Activated CD4-positive, alpha-beta T cell treated with anti-CD3 and anti-CD28 coated beads, Interleukin-2, Interleukin-6, amounts not matched to agents 100 ng/mL and 50 ng/mL, durations not matched to agents 16 hours and 8 hours (primary cell): ENCODE measurements at places on chromosomes 12 and 14.

DNA sequence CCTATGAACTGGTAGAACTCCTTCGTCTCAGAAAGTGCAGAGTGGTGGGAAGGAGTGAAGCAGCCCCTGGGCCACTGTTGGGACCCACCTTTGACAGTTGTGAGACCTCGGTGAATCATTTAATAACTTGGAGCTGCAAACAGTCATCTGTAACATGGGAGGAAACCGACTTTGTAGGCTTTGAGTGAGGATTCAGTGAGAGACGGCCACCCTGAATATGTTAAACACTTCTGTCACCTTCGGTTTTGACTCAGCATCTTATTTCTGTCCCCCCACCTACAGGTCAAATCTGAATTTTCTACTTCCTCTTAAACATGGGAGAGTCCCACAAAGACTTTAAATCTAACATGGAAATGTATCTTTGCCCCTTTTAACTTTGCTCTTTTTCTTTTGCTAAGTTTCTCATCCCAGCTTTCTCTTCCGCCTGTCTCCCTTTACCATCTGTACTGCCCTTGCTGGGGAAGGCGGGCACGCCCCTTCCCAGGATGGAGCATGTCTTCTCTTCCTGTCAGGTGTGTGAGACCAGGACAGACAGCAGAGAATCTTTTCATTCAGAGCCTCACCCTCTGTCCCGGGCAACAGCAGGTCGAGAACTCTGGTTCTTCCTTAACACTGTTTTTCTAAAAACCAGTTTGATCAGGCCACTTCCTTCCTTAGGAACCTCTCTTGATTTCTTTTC, 37.1 kb downstream of the ZC3H14 start:
- DNase-seq, result peak; percentile 82

GRCh38 chr12:48786591-48787544, 2.0 kb downstream of the ADCY6 start:
- no peak for DNase-seq

DNA sequence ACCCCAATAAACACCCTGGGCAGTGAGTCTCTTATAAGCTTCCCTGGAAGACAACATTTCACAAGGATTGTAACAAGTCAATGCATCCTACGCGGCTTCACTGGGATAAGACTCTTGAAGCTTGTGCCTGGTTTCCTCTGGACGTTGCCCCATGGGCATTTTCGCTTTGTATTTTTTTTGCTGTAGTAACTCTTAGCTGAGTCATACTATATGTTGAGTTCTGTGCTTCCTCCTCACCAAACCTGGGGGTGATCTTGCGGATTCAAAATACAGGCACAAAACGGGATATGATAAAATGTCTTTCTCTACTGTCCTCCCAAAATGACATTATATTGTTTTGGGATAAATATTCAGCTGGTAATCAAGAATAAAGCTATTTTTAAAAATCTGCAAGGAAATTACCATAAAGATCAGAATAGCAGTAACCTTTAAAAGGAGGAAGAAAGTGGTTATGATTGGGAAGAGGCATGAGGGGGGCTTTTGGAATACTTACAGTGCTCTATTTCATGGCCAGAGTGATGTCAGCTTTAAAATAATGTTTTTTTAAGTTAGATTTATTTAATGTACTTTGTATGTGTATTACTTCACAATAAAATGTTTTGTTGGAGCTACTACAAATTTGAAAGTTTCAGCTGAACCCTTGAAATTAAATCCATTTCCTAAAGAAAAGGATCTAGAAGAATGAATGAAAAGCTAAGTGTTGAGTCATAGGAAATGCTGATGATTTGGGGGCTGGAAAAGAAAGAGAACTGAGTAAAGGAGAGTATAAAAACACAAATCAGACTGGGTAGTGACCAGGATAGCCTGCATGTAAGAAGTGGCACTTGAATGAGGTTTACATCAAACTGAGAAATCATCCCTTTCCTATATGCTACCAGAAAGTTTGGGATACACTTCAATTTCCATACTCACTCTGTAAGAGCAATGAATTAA, 14.7 kb downstream of the BTBD7 start:
- no peak for DNase-seq

GRCh38 chr14:75979071-75979571, 2.7 kb downstream of the TGFB3 start:
- peak; percentile 25 for DNase-seq

DNA sequence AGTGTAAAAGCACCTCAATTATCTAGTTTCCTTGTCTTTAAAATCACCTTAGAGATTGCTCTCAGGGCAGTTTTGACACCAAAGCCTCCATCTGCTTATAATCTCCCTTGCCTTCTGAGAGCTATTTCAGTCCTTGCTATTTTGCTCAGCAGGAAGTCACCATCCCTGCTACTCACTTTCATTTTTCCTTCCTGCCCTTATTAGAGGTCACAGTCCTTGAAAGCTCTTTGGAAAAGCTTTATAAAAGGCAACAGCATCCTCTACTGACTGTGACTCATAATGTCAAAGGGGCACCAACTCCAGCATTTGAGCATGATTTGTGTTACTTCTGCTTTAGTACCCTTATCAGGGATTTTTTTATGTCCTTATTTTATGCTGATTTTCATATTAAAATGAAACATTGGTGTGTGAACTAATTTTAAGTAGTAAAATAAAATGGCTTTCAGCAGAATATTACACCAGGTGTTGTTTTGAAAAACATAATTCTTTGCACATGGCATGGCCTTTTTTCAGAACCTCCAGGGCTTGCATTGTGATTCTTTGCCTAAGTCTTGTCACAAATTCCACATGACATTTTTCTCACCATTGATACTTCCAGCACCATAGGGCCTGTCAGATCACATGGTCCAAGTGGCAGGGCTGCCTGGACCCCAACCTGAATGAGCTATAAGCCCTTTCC, 213.0 kb downstream of the ADAMTS20 start:
- DNase-seq, result peak; percentile 12

DNA sequence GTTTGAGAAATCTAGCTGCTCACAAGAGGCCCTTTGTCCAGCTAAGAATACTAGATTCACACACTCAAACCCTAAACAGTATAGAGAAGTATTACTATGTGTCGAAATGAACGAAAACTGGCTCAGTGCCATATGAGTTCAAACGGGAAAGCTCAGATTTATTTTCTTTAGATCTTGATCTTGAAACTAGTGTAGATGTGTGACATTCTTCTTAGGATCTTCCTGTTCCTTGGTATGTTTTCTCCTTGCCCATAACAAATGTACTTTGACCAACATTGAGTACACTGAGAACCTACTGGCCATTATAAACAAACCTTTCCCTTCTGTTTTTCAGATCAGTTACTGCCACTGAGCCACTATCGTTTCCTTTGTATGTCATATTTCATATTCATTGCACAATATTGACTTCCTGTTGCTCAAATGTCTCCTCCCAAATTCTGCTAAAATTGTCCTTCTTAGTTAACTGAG, 21.3 kb downstream of the MYBPC1 start:
- DNase-seq, result peak; percentile 38

DNA sequence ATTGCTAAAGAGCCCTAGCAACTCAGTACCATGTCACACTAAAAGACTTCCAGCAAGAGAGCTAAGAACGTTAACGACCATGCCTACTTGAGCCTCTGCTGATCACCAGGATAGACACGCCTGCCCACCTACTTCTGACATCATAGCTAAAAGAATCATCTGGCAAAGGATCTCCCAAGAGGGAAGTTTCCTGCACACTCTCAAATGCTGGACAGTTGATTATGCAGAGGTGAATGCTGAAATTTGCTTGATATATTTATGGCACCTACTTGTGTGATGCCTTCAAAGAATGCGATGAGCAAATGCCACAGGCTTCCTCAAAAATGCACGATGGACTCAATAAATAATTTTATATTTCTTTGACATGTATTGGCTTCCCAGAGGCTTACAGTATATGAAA, 113.6 kb downstream of the GALC start:
- DNase-seq, result no peak

GRCh38 chr12:69130064-69130463, 109.3 kb upstream of the CPSF6 start:
- no peak for DNase-seq

- no peak for DNase-seq
These were observed 58.6 kb downstream of the PHETA1 start for GRCh38 chr12:111310076-111310870.

- DNase-seq, result peak; percentile 72
These were observed 1.2 kb downstream of the RPLP0 start for GRCh38 chr12:120199595-120200306.

- no peak for DNase-seq
These were observed 170.3 kb upstream of the LMNTD1 start for GRCh38 chr12:25723336-25723735.

GRCh38 chr12:26798640-26799039, 34.4 kb downstream of the ITPR2 start:
- DNase-seq, result no peak

GRCh38 chr12:97380440-97380839, 82.2 kb upstream of the RMST start:
- DNase-seq, result no peak

DNA sequence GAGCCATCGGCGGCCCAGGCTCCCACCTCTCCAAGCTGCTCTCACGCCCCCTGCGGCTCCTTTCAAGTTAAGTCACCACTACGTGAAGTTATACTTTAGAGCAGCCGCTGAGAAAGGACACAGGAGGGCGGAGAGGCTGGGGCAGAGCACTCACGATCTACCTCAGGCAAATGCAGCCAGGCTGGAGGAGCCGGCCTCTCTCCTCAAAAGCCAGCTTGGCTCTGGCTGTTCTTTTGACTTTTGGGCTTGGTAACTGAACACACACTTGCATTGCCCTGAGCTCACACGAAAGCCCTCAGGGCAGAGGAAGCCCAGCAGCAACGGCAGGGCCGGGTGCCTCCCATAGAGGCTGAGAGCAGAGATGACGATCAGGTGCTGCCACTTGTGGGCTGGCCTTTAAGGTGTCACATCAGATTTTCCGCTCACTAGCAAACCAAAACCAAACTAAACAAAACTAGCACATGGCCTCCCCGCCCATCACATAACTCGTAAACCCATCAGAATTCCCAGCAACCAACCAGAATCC, 75.2 kb downstream of the PITPNM2 start:
- DNase-seq, result peak; percentile 82

DNA sequence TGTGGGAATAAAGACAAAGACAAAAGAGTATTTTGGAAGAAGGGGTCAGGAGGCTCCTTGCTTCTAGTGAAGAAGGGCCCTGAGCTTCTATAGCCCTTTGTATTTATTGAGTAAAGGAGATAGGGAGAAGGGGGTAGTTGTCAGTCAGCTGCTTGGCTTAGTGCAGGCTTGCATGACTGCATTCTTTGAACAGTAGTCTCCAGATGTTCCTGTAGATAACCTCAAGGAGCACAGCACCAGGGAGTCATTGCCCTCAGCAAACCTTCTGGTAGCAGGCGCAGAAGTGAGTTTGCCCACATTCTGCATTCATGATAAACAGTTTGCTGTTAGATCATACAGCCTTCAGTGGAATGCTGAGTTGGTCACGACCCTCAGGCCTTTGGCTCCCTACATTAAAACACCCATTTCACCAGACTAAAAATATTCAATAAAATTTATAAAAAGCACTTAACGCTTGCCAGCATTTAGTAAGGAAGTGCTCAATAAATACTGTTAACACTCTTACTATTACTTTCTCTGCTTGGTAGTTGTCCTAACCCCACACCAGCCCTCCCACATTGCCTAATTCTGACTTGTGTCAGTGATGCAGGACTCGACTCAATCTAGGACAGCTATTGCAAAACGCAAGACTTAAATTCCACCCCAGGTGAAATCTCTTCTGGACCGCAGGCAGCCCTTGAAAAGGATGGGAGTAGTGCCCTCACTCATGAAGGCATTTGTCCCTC, 3.0 kb upstream of the DHRS4 start:
- no peak for DNase-seq

- DNase-seq, result no peak
These were observed 237.3 kb downstream of the CACNA1C start for GRCh38 chr12:2290091-2290490.

DNA sequence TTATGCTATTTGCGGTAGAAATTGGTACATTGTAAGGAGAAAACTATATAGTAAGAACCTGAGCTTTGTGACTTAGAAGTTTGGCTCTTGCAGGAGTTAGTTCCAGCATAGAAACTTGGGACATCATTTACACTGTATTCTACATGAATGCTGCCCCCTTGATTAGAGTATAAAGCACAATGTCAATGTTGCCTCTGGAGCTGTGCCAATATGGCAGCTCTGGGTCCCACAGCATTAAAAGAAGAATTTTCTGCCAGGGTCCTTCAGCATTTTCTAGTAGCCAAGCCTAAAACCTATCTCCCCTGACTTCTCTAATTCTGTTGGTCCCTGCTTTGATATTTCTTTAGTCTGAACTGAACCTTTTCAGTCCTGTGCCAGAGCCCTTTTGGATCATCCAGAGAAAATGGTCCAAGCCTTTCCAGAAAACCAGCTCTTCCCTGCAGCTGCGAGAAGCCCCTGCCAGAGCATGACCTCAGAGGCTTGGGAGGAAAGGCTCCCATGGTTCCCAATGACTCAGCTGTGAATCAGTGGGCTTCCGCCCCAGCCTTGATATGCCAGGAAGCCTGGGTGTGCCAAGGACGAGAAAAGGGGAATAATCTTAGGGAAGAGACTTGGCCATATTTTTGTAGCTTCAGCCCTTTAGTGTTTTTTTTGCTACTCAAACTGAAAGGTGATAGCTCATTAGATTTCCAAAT, 43.2 kb downstream of the PLEKHG7 start:
- no peak for DNase-seq

DNA sequence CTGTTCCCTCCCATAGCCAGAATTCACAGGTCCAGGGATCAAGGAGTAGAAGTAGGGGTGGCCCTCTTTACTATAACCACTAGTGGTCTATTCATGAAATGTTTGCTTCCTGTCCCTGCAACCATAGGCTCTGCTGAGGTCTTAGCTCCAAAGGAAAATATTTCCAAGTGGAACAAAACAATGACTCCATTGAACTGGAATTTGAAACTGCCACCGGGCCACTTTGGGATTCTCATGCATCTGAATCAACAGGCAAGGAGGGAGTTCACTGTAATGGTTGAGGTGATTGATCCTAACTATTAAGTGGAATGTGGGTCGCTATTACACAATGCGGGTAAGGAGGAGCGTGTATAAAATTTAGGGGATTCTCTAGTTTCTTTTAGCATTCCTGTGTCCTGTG, 197.0 kb downstream of the ETNK1 start:
- DNase-seq, result no peak

- DNase-seq, result no peak
These were observed 33.8 kb downstream of the ZFP36L1 start for GRCh38 chr14:68759017-68759560.

DNA sequence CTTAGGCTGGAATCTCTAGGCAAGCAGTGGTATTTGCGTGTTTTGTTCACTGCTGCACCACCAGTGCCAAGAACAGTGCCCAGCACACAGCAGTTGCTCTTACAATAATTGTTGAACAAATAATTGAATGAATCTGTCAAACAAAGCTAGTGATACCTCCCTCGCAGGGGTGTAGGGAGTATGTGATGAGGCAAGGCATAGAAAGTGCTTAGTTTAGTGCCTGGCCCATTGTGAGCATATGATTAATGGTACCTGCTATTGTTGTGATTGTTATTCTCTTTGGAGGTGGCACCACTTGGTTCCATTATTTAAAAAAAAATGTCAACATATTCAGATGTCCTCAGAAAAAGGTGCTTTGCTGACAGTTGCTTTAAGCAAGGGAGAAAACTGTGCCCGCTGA, 210.1 kb upstream of the TBX3 start:
- no peak for DNase-seq
